ENCODE measurements at places on chromosomes 6 and 20. TPM values are rescaled to one million over a fixed set of nuclear protein-coding genes. Genes with fewer than 3 reads are reported as not detected.

DNA sequence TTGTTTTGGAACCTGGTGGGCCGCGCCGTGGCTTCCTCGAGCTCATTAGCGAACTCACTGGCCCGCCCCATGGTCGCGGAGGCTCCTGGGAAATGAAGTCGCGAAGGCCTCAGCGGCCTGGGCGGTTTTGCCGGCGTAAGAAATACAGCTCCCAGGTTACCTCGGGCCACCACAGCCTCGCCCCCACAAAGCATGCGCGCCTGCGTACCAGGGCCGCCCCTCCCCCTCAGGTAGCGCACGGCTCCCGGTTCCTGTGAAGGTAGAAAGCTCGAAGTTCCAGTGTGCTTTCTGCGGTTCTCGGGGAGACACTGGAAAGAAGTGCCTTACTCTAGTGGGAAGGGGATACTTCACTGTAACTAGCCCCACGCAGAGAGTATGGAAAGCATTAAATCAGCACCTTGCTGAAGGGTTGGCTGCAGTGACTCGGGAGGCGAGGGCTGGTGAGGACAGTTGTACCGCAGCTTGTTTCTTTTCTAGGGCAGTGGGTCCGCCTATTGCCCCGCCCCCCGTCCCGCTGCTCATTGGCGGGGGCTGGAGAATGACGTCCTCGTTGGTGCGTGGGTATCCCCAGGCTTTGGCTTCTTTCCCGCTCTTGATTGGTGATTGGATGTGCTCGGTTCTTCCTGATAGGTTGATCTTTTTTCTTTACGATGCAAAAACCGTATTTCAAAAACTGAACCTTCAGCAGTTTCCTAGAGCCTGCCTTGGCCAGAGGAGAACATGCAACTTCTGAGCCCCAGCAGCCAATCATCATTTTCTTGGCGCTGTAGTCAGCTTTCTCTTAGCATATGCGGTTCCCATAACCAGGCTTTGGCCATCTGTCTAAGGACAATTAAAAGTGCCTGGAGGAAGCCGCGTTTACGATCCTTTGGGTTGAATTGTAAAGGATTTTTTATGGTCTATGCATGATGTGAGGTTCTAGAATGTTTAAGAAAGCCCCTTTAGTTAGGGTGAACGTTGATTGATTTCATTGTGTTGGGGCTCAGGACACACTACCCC lies at the start of gene CDK19:
Gene CDK19, minus strand, starts transcription at position 59 of the 999 bp plus-strand sequence. CDS start 333 bp downstream, outside the sequence.
- DNase-seq = peak; percentile 98

GRCh38 chr6:25640446-25640845 lies 11.6 kb upstream of the SCGN start:
- DNase-seq = peak; percentile 74

GRCh38 chr20:22686097-22686496 lies 101.7 kb upstream of the FOXA2 start:
- peak; percentile 32 for DNase-seq

DNA sequence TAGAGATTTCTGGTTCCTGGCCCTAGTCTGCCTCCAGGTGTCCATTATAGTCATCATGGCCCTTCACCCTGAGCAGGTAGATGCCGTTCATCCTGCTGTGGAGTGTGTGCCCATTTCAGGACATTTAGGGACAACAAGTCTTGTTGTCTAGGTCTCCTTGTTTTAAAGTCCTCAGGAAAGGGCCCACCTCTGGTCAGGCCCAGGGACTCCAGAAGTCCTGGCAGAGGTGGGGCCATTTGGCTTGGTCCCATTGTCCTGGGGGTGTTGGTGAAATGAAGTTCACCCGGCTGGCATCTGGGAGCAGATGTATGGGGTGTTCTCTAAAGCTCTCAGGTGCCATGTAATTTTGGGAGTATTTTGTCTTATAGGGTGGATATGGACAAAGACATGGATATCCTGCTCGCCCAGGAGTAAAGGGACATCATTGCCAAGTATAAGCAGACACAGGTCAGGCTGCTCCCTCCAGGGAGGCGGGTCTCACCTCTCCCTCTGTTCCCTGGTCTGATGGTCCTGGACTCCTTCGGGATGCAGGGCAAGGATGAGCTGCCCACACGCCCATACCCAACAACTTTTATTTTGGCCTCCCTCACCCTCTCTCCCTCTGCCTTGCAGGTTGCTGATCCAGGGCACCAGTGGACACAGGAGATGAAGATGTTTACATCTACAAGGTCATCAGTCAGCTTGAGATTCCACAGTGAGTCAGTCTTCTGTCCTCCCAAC lies 31.7 kb upstream of the MAS1L start:
- DNase-seq = no peak

Gene RIMS1
- total RNA-seq = not detected

Gene SAMD5
- total RNA-seq = 0.04 TPM

DNA sequence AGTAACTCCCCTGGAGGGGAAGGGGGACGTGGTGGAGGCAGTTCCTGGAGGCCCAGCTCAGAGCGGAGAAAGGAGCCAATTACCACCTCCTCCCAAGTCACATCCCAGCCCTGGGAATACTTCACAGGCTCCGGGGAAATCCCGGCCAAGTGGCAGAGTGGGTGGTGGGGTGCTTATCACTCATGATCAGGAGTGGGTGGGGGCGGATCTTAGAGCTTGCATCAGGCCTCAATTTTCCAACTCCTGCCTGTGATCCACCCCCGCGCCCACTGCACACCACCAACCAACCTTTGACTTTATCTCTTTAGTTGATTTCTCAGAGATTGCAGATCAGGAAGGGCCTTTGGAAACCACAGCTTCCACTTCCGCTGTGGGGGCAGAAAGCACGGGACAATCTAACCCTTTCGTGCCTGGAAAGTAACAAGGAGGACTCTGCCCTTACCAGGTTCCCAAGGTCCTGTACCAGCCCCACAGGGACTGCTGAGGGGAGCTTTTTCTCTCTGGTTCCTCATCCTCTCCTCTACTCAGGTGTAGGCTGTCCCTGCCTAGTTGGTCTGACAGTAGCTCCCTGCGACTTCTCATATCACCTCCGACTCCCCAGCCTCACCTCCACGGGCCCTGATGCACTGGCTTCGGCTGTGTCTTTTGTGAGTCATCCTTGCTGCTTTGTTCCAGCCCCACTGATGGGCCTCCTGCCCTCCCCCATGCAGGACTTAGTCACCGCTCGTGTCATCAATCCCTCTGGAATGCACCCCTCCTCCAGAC lies 24.9 kb upstream of the IER3 start:
- DNase-seq = peak; percentile 96

DNA sequence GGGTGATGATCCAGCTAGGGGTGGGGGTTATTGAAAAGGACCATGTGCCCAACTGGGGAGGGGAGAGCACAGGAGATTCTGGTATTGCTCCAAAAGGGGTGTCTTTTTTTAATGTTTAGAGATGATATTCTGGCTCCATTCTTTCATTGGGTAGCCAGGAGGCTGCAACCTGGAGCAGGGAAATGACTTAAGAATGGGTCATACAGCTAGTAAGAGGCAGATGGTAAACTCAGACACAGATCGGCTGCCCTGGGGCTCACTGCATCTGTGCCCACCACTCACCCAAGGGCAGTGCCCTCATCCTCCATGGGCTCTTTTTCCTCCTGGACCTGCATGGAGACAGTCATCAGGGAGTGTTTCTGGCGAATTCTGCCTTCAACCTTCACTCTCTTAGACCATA lies 302.0 kb upstream of the PRDM1 start:
- no peak for DNase-seq
